Activated CD4-positive, alpha-beta T cell treated with anti-CD3 and anti-CD28 coated beads, Interleukin-2, Interleukin-6, amounts not matched to agents 100 ng/mL and 50 ng/mL, durations not matched to agents 16 hours and 8 hours (primary cell): ENCODE measurements at places on chromosomes 5 and 9.

GRCh38 chr5:1008451-1009358, at the start of gene NKD2:
Gene NKD2, plus strand, starts transcription at chr5:1008802. Its CDS starts 256 bp downstream, at chr5:1009058.
- peak; percentile 41 for DNase-seq

DNA sequence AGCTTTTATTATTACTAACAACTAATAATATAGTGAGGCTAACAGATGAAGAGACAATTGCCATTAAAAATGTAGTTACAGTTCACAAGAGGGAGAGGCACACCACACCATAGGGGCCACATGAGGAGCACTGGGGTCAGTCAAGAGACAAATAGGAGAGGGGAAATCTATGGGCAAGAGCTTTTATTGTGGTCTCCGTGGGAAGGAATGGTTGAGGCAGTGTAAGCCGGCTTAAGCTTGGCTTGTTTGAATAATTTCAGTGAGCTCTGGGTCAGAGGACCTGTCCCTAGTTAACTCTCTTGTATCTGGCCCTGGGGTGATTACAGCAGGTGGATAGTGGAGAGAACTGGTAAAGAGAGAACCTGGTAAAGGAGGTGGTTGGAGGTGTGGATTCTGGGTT, 35.3 kb downstream of the OGN start:
- no peak for DNase-seq

DNA sequence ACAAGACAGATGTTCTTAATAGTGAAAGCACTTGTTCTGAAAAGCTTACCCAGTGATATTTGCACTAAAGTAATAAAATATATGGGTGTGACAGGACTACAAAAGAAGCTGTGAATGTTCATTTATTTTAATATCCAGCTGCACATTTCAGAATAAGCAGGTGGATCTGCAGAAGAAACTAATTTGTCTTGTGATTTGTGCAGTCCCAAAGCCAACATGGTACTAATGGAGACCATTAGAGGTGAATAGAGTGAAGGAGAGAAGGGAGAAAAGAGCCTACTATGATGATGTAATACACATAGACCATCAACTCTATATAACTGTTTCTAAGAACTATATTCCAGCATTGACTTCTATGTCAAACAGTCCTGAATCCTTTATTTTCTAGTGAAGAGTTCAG, 362.8 kb downstream of the ISL1 start:
- no peak for DNase-seq

DNA sequence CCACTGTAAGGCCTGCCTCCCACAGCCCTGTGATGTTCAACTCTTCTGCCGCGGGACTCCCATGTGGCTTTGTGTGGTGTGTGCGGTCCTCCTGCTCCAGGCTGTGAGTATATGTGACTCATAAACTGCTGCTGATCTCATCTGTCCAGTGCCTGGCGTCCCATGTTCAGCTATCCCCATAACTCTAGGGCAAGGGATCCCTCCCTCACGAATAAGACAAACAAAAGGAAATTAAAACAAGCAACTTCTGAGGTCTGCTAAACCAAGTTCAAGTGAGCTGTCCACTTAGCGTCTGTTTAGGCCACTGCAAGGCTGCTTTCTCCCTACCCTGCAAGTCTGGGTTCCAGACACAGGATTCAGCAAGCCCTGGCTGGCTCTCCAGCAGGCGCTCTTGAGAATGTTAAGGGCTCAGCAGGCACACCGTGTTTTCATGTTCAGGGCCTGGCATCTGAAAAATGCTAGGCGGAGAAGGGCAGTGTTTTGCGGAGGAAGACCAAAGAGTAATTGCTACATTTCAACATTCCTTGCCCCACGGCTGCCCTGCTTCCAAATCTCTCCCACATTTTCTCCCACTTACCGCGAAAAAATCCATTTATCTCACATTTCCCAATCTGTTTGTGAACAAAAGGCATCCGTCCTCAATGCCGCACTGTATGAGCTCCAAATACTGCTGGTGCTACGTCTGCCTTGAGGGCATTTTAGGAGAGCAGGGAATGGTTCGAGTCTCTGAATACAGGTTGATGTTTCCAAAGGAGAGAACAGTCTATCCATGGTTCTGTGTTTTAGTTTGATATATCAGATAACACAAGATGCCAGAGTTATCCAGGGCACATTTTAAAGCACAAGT, 280.2 kb downstream of the SEMA5A start:
- DNase-seq = no peak

DNA sequence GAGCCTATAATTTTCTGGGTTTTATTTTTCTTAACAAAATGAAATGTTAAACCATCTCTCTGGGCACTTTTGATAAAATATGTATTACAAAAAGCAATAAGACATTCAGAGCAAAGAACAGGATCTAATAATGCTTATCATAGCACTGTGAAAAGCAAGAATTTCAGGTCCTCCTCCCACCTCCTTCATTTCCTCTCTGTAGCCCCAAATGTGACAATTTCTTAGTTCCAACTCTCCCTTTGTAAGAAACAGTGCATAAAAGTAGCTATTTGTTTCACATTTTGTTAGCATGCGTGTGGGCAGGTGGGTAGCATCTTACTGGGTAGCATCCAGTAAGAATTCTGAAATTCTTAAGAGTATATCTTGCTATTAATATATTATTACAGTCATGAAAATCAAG, 130.9 kb upstream of the RASA1 start:
- no peak for DNase-seq

GRCh38 chr9:29796291-29796952, 2223.1 kb upstream of the C9orf72 start:
- DNase-seq = no peak

DNA sequence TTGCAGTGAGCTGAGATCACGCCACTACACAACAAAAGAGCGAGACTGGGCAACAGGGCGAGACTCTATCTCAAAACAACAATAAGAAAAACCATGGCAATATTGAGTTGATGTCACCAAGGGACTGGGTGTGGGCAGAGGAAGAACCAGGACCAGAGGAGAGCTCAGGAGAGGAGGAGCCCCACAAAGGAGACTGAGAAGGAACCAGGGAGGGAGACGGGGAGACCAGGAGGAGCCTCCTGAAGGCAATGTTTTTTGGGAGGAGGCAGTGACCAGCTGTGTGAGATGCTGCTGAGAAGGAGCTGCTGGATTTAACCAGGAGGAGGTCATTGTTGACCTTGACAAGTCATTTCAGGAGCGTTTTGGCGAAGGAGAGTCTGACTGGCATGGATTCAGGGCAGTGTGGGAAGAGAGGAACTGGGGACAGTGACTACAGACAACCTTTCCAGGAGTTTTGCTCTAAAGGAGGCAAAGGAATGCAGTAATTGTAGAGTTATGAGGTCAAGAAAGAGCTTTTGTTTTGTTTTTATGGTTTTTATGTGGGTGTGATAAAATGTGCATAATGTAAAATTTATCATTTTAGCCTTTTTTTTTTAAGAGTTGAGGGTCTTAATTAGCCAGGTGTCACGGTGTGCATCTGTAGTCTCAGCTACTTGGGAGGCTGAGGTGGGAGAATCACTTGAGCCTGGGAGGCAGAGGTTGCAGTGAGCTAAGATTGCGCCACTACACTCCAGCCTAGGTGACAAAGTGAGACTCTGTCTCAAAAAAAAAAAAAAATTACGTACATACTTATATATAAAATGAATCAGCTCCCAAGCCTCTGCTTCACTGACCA, 17.9 kb downstream of the TRUB2 start:
- no peak for DNase-seq

DNA sequence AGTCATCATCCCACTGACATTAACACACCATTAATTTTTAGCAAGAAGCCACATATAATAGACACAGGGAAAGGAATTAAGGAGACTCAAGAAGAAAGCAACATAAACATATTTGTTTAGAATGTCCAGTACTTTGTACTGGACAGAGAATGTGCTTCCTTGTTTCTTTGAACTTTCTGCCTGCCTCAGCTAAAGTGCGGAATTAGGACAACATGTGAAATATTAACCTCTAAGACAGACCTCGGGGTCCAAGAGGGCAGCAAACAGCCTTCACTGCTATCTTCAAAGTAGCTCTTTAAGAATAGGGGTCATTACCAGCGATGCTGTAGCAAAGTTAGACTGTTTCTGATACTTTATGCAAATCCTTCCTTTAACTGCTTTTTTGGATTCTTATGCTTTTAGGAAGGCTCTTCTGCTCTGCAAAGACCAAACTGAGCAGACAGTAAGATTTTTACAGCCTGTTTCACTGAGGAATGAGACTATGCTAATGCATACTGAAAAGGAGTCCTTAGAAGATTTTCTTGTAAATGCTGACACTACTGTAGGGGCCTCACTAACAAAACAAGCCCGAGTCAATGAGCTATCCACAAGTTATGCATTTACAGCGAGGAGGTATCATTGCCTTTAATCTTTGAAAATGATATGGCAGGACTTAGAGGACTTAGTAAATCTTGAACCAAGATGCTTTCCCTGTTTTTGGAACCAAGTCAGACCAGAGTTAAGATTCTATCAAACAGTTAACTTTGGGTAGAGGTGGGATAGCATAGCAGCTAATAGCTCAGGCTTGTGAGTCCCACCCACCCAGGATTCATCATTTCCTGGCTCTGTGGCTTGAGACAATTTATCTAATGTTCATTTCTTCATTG, 23.8 kb downstream of the DAB2 start:
- no peak for DNase-seq

DNA sequence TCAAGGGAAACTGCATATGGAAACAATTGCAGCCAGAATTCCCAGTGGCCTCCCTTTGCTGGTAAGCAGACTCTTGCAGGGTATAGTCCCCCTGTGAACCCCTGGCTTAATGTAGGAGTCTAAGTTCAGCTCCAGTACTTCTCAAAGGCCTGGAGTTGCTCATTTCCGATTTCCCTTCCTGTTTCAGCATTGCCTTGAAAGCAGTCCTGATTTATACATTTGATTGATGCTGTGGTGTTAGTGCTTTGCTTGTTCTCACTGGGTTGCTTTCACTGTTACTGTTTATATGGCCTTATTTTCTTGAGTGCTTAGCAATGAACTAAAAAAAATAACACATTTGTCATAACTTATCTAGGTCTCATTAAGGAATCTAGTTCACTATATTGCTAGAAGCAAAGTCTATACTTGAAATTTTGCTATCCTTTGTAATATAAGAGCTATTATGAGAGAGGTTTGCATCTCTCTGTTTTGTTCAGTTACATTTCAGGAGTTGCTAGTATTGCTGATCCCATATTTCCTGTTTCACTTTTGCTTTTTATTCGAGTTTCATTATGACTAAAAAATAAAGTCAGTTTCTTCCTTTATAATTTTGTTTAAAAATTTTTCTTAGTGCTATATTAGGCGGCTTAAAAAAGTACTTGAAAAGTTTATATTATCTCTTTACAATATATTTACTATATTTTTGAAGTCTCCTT, 122.4 kb upstream of the NMUR2 start:
- DNase-seq = peak; percentile 29

DNA sequence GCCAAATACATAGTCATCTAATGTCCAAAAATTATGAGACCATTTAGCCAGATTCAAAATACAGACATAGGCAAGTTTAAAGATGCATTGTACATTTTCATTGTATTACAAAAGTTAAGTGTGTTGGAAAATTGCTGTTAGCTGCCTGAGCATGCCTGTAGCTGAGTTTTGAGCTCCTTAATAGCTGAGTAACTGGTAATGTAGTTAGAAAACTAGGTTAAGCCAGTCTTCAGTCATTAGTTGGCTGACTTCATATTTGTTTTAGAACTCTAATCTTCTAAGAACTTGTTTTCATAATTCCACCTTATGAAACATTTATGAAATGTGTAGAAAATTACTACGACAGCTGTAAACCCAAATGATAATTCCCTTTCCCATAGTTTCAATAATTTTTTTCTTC, 293.4 kb downstream of the ARRDC3 start:
- DNase-seq = no peak

DNA sequence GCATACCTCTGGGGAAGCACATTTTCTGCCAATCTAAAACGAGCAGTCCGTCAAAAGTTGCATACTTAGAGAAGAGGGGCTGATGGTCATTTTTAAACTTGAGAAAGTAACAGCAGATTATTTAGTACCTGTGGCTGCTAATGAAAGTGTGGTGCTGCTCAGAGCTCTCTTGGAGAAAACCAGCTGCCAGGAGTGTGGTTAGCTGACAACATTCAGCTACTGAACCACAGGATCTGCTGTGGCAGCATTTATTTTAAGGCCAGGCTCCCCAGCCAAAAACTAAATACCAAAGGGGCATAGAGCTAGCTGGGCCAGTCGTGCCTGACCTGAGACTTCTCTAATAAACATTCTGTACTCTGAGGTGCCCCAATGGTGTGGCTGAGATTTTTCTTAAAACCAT, 203.6 kb downstream of the EDIL3 start:
- DNase-seq = no peak

- no peak for DNase-seq
Observed at GRCh38 chr5:138961729-138962128, 86.6 kb upstream of the LRRTM2 start.

DNA sequence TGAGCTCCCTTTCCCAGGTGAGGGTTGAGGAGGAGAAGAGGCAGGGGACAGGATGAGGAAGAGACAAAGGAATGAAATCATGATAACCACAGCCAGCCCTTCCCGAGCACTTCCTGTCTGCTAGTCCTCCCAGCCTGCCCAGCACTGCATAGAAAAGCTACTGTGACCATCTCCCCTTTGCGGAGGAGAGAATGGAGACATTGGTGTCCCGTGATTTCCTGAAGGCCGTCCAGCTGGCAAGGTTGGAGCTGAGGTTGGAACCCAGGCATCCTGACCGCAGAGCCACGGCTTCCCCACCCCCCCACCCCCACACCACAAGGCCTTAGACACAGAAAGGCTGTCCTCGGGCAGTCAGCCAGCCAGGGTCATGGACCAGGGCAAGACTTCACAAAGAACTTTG, 131.1 kb upstream of the ICE1 start:
- no peak for DNase-seq

GRCh38 chr9:76985581-76985980, 33.9 kb upstream of the FOXB2 start:
- no peak for DNase-seq

DNA sequence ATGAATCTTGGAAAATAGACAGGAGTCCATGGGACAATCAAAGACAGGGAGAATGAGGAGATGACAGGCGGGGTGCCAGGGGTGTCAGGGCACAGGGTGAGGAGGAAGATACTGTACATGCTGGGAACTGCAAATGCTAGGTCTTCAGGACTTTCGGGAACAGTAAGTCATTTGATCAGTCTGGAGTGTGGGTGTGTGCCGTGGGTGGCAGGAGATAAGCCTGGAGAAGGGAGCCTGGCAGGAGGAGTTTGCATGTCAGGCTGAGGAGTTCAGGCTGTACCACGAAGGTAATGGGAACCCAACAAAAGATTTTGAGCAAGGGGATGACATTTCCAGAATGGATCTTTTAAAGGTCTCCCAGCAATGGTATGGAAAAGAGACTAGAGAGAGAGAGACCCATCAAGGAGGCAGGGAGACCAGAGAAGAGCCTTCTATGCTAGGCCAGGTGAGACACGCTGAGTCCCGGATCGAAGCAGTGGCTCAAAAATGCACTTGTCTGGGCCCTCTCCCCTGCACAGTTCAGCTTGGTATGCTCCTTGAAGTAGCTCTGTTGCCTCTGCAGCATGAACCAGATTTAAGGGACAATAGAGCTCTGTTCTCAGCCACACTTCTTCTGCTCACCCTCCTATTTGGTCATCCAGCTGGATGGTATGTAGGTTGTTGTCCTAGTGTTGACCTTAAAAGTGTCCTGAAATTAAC, 77.0 kb upstream of the FER start:
- DNase-seq = no peak

DNA sequence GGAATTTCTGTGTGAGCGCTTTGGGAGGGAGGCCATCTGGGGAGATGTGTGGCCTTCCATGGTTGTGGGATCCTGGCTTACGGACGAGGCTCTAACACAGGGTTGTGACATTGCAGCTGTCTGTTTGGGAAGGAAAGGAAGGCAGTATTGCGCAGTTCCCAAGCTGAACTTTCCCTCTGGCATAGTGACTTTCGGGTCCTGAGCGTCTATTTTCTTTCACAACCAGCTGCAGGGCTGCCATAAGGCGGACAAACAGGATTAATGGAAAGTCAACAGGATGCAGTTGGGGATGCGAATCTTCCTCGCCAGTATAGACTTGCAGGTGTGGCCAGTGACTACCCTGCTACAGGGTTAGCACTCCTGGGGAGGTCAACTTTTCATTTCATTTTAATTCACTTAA, 25.9 kb downstream of the CCT5 start:
- DNase-seq = no peak
